ENCODE measurements at places on chromosomes 2 and 18. TPM values are rescaled to one million over a fixed set of nuclear protein-coding genes. Genes with fewer than 3 reads are reported as not detected.

DNA sequence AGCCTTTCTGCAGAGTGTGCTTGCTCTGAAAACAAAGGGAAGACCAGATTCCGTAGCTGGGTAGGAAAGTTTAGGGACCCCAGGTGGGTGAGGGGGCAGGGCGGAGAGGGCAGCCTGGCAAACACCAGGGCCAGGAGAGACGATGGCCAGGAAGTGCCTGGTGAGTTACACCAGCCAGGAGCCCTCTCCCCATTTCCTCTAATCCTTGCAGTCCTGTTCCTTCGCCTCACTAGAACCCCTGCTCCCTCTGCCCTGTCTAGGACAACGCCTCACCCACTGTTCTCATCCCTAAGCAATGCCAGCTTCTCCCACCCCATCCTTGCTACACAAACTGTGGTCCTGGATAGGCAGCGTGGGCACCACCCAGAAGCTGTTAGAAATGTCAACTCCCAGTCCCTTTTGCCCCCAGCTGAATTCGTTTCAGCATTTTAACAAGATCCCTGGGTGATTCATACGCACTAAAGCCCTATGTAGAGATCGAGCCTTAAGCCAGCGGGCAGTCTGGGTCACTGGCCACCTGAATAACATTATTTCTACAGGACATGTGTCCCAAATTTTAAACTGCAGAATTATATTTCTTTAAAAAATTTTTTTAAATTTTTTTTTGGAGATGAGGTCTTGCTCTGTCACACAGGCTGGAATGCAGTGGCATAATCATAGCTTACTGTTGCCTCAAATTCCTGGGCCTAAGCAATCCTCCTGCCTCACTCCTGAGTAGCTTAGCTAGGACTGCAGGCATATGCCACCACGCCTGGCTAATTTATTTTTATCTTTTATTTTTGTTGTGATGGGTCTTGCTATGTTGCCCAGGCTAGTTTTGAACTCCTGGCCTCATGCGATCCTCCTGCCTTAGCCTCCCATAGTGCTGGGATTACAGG lies 10.9 kb downstream of the WIPF1 start:
- no peak for DNase-seq

The RAMP1 gene
- total RNA-seq = 17.6 TPM

DNA sequence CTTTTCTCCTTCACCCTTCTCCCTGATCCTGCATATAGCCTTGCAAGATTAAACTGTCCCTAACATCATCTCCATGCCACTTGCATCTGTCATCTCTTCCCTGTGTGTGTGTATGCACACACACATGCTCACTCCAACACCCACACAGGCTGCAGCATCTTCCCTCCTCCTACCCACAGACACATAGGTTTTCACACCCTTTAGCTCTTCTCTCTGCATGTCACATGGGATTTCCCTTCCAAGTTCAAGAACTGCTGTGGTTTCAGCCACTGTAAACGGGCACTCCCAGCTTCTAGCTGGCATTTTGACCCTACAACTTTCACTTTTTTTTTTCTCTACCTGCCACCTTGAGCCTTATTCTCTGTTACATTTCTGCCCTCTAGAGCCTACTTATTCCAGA lies 6.4 kb downstream of the CELF4 start:
- DNase-seq = no peak

GRCh38 chr2:160387558-160388262 lies 105.9 kb downstream of the RBMS1 start:
- DNase-seq = no peak

The GAREM2 gene
- 12.4 TPM for total RNA-seq

The COBLL1 gene
- total RNA-seq = 4.4 TPM

GRCh38 chr2:143742581-143742980 lies 613.4 kb downstream of the ARHGAP15 start:
- no peak for DNase-seq

GRCh38 chr2:20487392-20488174 lies 40.7 kb downstream of the RHOB start:
- no peak for DNase-seq

GRCh38 chr2:168480825-168481585 lies 24.9 kb downstream of the CERS6 start:
- DNase-seq = no peak

DNA sequence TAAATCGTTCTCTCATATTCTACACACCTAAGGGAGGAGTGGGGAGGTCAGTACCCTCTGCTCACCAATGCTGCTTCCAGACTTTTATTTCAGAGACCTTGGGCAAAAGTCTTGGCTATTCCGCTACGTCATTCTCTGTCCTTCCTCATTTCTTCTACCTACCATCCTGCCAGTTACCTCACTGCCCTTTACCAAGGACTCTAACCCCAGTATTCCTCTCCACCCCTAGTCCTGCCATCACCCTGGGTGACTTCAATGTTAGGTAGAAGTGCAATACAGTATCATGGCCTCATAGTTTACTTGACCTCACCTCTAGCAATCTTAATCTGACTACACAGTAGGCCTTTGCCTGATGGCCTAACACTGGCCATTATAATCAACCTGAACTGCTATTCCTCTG lies 27.8 kb downstream of the RTN4 start:
- DNase-seq = no peak

The HOXD9 gene
- total RNA-seq = 0.15 TPM

DNA sequence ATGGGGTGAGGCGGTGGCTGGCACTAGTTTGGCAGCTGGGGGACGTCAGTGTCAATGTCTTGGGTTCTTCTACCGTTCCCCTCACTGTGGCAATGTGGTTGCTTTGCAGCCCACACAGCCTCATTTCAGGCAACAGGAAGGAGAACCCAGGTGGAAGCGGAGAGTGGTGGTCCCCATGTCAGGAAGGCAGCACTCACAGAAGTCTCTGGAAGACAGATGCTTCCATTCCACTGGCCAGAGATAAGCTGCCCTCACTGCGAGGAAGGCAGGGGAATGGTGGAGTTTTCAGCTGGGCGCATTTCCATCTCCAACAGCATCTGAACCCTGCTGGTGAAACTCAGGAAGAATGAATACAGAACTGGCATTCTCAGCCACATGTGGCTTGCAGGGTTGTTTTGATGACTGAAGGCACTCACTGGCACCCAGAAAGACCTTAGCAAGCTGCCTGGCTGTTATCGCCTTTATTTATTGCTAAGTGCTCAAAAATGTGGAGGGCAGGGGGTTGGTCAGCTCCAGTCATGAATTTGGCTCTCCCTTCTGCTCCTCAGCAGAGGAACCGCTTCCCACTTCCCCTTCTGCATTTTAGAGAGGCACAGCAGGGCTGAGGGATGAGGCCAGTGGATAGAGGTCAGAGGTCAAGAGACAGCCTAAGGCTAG lies 19.4 kb downstream of the KCNIP3 start:
- DNase-seq = no peak

The DYSF gene
- total RNA-seq = 0.31 TPM

DNA sequence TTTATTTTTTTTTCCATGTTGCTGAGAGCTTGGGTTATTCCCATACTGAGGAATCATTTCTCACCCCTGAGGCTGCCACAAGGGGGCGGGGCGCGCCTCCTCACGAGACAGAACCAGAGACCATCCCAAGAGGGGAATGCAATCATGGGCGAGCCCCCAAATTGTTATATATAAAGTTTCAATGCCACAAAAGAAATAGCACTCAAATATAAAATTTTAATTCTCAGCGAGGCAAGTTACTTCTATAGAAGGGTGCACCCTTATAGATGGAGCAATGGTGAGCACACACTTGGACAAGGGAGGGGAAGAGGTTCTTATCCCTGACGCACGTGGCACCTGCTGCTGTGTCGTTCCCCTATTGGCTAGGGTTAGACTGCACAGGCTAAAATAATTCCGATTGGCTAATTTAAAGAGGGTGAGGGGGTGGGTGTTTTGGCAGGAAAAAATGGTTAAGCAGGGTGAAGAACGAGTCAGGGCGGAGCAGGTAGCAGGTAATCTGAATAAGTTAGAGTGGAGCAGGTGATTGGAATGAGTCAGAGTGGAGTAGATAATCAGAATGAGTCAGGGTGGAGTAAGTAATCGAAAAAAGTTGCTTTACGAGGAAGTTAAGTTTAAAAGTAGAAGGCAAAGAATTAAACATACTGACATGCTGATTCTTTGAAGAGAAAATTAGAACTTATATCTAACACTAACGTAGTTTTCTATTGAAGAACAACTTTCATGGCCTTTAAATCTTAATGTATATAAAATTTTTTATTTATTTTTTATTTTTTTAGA lies 177.5 kb downstream of the MTCL1 start:
- no peak for DNase-seq

DNA sequence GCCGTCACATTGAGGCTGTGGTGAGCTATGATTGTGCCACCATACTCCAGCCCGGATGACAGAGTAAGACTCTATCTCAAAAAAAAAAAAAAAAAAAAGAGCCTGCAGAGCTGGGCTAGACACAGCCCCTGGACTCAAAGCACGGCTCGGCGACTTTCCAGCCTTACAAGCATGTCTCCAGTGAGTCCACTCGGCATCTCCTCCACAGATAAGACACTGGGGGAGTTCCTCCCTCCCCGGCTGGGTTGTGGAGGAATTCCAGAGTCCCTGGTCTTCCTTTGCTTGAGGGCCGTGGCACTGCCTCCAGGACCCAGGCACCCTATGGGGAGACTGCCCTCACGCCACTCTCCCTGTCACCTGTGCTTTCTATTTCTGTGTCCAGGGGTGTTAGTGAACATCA lies 30.9 kb upstream of the RPL31 start:
- DNase-seq = no peak

DNA sequence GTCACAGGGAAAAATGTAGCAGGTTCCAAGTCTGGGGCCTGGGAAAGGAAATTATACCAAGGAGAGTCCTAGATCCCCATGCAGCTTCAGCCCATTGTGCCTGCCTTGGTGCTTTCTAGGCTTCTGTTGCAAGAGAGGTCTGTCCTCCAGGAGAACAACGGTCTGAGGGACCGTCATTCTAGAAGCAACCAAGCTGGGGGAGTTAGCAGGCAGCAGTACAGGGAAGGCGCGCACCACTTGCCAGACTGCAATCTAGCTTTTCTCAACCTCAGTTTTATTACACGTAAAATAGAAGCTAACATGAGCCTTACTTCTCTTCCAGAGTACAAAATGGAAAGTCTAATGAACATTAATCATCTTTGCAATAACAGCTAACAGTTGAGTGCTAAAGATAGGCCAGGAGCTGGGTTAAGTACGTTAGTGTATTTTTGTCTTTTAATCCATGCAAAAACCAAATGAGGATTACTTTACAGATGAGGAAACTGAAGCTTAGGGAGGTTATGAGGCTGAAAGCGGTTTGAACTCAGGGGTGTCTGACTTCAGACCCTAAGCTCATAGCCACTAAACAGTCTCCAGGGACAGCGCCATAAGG lies 1.9 kb downstream of the TCF23 start:
- no peak for DNase-seq

GRCh38 chr2:2640371-2640770 lies 309.3 kb upstream of the MYT1L start:
- no peak for DNase-seq

DNA sequence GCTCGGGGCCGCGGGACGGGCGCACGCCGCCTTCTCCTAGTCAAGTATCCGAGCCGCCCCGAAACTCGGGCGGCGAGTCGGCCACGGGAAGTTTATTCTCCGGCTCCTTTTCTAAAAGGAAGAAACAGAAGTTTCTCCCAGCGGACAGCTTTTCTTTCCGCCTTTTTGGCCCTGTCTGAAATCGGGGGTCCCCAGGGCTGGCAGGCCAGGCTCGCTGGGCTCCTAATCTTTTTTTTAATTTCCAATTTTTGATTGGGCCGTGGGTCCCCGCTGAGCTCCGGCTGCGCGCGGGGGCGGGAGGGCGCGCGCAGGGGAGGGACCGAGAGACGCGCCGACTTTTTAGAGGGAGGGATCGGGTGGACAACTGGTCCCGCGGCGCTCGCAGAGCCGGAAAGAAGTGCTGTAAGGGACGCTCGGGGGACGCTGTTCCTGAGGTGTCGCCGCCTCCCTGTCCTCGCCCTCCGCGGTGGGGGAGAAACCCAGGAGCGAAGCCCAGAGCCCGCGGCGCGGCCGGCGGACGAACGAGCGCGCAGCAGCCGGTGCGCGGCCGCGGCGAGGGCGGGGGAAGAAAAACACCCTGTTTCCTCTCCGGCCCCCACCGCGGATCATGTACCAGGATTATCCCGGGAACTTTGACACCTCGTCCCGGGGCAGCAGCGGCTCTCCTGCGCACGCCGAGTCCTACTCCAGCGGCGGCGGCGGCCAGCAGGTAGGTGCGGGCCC lies 617 bp downstream of the FOSL2 start:
- DNase-seq = no peak

The UGT1A10 gene
- total RNA-seq = not detected

GRCh38 chr18:10059610-10060468 lies 146.0 kb downstream of the VAPA start:
- DNase-seq = no peak

- DNase-seq = no peak
These were observed 470.1 kb upstream of the RAB12 start for GRCh38 chr18:8139127-8139527.

The MLPH gene
- total RNA-seq = 60.2 TPM

- no peak for DNase-seq
These were observed 23.4 kb upstream of the STAT1 start for GRCh38 chr2:191037351-191037750.

The ARHGEF33 gene
- 0.41 TPM for total RNA-seq

DNA sequence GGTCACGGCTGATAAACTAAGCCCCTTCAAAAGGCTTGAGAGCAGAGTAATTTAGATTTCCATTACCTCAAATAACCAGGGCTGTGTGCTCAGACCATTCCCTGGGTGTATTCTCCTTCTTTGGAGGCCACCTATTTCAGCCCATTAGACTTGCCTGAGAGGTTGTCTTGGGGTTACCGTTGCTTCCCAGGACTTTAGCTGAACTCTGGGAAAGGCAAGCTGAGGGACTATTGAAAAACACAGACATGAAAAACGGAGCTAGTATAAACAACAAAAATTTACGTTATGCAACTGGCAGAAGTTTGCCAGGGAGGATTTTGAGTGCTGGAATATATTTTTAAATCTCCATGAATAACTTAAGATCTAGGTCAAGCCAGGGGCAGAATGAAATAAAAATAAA lies 561.0 kb upstream of the TNP1 start:
- no peak for DNase-seq

The ZNF521 gene
- total RNA-seq = 0.15 TPM

DNA sequence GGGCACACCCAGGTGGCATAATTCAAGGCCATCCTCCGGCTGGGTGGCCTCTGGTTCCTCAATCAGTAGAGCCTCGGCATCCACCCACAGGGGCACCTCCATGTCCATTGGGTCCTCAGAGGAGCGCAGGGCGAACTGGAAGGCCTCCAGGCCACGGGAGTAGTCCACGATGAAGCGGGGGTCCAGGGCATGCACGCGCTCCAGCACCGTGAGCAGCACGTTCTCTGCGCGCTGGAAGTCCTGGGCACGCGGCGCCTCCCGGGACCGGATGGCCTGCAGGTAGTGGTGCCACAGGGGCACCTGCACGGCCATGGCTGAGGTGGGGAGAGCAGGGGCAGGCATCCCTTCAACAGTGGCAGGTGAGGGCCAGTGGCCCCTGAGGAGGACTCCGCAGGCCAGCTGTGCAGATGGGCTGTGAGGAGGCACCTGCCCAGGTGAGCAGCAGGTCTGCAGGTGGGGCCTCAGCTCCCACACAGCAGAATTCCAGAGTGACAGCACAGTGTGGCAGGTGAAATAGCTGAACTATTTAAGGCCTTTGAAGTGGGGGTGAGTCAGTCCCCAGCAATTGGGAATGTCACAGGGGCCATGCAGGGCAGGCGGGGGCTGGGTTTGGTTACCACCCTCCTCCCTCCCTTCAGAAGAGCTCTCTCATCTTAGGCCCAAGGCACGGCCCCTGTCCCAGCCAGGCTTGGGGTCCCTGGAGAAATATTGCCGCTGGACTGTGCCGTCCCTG lies at the start of gene MAB21L4:
MAB21L4 (minus strand) TSS at position 501 of the 733 bp plus-strand sequence; CDS start at position 342, 159 bp downstream.
- DNase-seq = no peak

- DNase-seq = no peak
These were observed 20.6 kb downstream of the ATOH8 start for GRCh38 chr2:85774126-85774978.

The TMEM87B gene
- total RNA-seq = 22.8 TPM

All from Panc1 (cell line).